GM23338 (cell line): ENCODE measurements at places on chromosomes 2 and 18.

DNA sequence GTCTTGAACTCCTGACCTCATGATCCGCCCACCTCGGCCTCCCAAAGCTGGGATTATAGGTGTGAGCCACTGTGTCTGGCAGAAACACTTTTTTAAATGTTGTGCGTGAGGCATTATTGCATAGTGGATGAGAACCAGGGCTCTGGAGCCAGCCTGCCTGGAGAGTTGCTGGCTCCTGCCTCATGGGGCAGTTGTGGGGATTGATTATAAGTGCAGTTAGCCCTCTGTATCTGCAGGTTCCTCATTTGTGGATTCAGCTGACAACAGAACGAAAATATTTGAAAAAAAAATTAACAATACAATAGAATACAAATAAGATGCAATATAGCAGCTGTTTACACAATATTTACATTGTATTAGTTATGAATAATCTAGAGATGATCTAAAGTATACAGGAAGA is 129.4 kb upstream of the EML6 start:
- DNase-seq: no peak

GRCh38 chr2:176035013-176035691 is 33.1 kb upstream of the LNPK start:
- no peak for DNase-seq

DNA sequence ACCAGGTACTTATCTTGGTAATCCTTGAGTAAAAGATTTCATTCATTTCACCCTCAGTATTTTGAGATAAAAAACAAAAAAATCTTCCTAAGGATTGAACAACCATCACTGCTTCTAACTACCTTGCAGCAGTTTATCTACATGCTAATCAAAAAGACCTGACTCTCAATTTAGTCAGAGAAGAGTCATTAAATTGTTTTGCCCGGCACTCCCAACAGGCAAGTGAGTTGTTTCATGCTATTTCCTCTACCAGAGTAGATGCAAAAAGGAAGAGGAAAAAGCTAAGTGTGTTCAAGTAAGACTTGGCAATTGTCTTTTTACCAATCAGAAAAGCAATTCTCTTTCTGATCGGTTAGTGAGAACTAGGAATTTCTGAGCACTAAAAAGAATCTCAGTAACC is 39.5 kb downstream of the MYO5B start:
- no peak for DNase-seq

DNA sequence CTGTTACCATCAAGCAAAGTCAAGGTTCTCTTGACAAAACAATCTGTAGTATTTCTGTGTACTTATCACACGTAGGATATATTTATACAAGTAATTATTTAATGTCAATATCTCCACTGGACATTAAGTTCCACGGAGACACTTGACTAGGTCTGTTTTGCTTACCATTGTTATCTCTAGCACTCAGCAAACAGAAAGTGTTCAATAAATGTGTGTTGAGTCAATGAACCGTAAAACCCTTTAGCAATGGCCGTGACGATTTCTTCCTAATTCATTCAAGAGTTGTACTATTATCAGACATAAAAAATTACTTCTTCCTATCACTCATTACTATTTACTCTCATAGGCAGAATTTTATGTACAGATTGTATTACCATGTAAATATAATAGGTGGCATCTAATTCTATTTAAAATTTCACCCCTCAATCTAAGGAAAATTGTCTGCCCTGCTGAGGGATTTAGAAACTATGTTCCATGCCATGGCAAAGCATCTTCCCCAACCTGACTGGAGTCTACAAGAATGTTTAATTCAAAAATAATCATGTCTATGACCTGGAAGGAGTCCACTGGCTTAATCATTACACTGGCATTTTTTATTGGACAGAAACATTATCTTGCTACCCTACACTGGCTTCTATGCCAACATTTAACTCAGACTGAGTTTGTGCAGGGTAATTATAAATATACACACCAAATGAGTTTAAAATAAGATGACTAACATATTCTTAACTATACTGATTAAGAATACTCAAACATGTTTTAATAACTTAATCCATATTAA is 301.9 kb downstream of the ZEB2 start:
- no peak for DNase-seq

DNA sequence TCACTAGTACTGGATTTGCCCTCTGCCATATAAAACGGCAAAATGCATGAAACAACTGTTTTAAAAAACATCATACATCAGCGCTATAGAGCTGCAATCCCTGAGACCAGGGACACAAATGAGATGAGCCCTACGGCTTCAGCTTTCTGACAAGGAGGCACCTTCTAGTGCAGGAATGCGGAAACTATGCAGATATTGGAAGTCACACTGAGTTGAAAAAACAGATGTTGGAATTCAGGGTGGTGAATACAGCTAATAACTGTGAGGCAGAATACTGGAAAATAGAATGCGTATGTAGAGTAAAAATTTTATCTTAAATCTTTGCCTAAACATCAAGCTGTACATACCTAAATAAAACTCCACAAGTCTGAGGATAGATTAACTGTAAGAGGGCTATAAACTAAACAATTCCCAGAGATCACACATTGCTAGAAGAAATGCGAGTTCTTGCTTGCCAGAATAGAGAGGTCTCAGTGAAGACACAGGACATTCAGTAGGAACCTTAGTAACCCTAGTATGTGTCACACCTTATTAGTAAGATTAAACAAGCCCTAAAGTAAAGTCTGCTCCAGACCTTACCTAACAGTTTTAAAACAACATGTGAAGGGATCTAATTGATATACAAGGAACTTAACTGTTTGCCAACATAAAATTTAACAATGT is 541.4 kb upstream of the DDX18 start:
- peak; percentile 69 for DNase-seq

DNA sequence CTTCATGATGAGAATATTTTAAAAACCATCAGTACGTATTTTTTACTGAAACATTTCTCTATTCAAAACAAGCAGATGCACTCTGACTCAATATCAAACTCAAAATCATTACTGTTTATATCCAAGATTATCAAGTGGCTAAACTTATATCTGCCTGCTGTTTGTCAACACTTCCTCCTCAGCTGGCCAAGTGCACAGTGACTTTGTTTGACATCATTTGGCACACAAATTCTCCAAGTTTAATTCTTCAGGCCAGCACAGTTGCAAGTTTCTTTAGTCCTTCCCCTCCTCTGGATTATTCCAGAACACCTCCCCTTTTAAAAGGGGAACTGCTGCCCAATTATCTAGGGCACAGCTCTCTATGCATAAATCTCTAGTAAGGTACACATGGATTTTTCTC is 346.6 kb downstream of the FSIP2 start:
- no peak for DNase-seq

DNA sequence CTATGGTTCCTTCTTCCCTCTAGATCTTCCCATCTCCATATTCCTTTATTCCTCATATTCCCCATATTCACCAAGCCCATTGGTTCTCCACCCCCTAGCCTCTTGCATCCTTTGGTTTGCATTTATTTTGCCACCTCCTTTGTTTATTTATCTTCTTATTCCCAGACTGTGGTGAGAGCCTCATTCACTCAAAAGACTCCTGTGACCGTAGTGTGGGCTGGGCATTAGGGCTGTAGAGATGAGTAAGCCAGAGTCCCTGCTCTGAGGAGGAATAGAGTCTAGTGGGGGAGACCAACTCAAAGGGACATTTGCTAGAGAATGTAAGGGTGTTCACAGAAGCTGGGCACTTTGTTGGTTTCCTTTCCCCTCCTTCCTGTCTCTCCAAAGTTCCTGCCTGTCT is 8.3 kb downstream of the ATG16L1 start:
- DNase-seq: no peak

- peak; percentile 62 for DNase-seq
Observed at GRCh38 chr18:34583895-34584294, 126.2 kb upstream of the DTNA start.

DNA sequence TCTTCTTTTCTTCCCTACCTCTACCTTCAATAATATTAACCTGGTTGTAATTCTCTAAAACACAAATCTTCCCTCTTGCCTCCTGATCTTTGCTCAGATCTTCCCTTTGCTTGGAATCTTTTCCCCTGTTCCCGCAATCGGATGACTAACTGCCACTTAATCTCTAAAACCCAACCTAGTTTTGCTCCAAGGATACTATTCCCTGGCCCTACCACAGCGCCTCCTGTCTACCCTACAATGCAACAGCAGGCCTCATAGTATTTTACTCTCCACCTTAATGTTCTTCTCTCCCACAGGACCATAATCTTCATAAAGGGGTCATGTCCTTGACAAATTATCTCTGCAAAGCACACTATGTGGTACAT is 246.8 kb upstream of the TNP1 start:
- DNase-seq: peak; percentile 75

GRCh38 chr2:151153601-151154000 is 108.1 kb downstream of the RBM43 start:
- no peak for DNase-seq

- DNase-seq: no peak
Observed at GRCh38 chr18:9818423-9818734, 67.4 kb upstream of the TXNDC2 start.

DNA sequence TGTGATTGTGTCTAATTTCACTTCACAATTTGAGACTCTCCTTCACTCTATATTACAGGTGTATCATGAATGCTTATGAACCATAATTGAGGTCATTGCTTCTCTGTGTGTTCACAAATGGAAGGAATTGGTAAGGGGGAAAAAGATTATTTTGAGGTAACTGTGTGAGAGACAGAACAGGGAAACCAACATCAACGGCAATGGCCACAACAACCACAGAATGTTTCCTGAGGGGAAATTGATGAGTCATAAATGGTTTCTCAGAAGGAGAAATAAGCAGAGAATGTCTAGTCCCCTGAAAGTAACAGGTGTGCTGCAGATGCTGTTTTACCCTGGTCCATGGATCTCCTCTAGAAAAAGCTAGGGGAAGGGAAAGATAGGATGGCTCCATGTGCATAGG is 361.2 kb upstream of the GALNT5 start:
- DNase-seq: no peak

DNA sequence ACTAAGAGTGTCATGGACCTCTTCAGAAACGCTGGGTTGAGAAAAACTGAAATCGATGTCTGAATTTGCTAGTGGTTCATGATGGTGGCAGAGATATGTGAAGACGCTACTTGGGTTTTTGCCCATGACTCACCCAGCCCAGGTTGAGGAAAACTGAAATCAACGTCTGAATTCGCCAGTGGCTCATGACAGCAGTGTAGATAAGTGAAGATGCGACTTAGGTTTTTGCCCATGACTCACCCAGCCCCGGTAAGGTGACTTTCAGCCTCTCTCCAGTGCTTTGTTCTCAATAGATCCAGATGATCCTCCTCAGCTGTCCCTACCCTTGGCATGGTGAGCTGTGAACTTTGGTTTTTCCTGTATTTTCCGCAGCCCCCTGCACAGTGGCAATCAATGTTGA is 105.3 kb upstream of the SIX3 start:
- DNase-seq: no peak

GRCh38 chr2:192669505-192670091 is 474.9 kb upstream of the TMEFF2 start:
- no peak for DNase-seq

DNA sequence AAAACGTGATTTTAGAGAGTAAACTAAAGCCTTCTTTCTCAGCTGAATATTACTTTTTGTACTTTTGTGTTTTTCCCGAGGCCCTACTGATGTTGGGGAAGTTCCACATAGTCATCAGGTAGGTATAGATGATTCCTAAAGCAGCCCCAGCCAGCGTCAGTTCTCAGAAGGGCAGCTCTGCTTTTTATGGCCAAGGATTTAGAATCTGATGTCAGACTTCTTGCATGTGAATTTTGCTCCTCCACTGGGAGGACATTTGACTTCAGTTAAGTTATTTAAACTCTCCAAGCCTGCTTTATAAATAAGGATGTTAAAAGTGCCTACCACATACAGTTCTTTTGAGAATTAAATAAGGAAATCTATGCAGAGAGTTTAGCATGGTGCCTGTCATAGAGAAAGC is 130.8 kb downstream of the NCKAP5 start:
- no peak for DNase-seq

DNA sequence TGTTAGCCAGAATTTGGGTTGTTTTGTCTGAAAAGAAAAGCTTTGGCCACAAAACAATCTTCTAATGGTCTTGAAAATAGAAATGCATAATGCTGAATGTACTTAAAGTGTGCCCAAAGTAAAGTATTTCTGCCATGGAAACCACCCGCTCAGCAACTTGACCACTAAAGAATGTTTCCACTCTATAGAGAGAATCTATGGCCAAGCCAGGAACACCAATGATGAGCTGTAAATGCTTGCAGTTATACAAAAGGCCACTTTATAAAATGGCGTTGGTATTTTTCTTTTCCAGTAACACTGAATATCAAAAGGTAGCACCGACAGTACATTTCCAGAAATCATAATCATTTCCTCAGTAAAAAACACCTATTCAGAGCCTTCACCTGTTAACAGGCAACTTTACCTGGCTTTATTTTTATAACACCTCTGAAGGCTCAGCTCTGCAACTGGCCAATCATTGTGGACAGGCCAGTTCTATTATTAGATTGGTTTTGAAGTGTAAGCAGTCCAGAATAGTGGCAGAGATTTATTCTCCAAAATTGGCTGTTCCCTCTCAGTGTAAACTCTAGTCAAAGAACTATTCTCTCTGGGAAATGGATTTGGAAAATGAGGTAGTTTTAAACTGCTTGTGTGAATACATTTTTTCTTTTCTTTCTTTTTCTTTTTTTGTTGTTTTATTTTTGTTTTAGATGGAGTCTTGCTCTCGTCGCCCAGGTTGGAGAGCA is 36.1 kb downstream of the SLC40A1 start:
- no peak for DNase-seq

DNA sequence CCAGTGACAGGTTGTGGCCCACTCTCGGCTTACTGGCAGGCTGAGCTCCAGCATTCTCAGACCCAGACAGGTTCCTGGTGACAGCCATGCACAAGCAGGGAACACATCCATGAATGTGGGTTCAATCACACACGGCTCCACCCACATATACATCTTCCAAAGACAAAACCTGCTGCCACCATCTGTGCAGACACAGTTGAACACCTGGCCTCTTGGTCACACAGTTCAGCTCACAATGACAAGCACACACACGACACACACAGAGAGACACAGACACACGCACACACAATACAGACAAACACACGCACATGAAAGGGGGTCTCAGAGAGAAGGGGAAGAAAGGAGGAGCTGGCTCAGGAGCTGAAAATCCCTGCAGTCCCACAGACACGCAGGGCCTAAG is 32.1 kb upstream of the PTMA start:
- DNase-seq: no peak

GRCh38 chr2:121388371-121388770 is 103.4 kb upstream of the TFCP2L1 start:
- DNase-seq: no peak

- no peak for DNase-seq
Observed at GRCh38 chr2:120682654-120683053, 53.0 kb upstream of the GLI2 start.

- no peak for DNase-seq
Observed at GRCh38 chr2:84085562-84085961, 373.5 kb downstream of the SUCLG1 start.

DNA sequence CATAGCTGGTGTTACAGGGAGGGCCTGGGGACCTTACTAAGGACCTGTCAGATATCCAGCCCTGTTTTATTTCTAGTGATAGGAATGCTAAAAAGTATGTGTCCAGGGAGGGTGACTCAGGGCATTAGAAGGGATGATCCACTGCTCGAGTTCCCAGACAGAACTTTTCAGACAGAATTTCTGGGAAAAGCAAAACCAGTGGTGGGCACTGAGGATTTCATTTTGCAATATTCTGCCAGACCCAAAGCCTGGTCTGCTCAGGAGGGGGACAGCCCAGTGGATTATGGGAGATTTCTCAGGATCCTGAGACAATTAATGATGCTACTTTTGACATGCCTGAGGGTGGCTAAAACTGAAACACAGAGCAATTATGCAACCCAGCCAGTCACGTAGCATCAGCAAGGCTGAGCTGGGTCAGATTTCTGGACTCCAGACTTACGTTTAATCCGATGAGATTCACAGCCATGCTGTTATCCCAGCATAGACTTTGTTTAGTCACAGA is 4.7 kb upstream of the KCNE4 start:
- no peak for DNase-seq
